Stimulated activated CD8-positive, alpha-beta memory T cell treated with anti-CD3 and anti-CD28 coated beads, Interleukin-4, amount 100 ng/mL, for 48 hours (primary cell): ENCODE measurements at places on chromosomes 11 and 22.

- no peak for DNase-seq
These were observed 1397.3 kb upstream of the TENM4 start for GRCh38 chr11:80838153-80838552.

DNA sequence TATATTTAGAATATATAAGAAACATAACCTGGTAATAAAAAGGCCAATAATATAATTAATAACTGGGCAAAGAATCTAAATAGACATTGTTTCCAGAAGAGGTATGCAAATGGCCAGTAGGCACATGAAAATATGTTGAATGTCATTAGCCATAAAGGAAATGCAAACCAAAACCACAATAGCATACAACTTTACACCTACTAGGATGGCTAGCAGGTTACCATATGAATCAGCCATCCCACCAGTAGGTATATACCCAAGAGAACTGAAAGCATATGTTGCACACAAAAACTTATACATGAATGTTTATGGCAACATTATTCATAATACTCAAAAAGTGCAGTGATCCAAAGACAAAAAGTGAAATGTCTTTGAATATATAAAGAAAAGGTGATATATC, 2.7 kb upstream of the OR2D2 start:
- no peak for DNase-seq

GRCh38 chr11:70454197-70454767, 56.0 kb downstream of the CTTN start:
- no peak for DNase-seq

- DNase-seq = no peak
These were observed 1062.1 kb downstream of the BRD1 start for GRCh38 chr22:48765595-48765994.

- DNase-seq = no peak
These were observed 230.6 kb upstream of the TENM4 start for GRCh38 chr11:79671401-79671800.

GRCh38 chr11:26027887-26028286, 304.0 kb upstream of the ANO3 start:
- DNase-seq = no peak

DNA sequence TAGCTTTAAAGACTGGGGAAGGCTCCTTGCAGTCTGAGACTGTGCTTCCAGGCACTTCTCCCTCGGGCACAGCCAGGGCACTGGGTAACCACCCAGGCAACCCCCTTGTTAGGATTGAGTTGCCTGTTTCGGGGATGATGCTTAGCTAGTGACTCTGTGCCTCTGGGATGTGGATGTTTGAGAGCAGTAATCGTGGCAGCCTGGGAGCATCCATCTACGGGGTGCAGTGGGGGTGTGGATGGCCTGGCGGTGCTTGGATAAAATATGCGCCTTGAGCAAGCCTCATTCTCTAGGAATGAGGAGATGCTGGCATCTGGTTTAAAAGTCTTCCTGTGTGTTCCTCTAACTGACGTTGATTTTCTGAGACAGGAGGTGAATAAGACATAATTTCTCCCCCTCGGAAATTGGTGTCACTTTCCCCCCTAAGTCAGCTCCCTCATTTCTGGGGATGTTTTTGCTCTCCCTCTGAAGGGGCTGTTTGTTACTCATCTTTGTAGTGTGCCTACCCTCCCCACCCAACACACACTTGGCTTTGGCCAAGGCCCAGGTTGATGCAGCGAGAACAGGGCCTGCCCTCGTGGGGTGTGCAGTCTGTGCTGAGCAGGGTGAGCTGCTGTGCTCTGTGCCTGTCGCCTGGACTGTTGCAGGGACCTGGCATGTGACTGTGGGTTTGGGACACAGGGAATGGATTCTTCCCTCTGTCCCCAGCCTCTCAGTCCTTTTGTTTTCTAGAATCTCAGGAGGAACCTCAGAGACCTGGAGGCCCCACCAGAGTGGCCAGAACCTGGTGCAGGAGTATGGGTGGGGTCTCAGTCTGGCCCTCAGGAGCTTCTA, 2.0 kb downstream of the GNAZ start:
- no peak for DNase-seq

DNA sequence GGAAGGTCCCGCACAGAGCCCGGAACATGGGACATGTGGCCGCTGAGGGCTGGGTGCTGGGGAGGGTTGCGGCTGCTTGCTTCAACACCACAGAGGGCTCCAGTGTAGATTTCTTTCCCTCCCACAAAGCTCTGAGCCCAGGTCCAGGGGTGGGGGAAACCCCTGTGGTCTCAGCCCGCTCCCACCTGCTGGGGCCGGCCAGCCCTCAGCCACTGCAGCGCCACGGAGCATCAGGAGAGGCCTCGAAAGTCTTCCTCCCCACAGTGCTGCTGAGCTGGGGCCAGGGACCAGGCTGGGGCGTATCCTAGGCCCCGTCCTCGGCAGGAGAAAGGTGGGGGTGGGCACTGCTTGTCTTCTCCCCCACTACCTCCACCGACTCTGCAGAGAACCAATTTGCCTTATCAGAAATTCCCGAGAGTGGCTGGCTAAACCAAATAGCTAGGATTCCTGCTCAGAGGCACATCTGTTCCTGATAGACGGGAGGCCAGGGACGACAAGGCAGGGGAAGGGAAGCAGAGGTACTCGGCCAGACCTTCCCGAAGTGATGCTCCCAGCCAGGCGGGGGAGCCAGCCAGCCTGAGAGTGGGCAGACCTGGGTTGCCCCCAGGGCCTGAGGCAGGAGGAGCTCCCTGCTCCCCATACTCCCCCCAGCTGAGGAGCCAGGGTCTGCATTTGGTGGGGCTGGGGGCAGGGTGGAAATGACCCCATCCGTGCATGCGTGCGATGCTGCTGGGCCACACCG, 18.7 kb downstream of the IGF2 start:
- DNase-seq = no peak

DNA sequence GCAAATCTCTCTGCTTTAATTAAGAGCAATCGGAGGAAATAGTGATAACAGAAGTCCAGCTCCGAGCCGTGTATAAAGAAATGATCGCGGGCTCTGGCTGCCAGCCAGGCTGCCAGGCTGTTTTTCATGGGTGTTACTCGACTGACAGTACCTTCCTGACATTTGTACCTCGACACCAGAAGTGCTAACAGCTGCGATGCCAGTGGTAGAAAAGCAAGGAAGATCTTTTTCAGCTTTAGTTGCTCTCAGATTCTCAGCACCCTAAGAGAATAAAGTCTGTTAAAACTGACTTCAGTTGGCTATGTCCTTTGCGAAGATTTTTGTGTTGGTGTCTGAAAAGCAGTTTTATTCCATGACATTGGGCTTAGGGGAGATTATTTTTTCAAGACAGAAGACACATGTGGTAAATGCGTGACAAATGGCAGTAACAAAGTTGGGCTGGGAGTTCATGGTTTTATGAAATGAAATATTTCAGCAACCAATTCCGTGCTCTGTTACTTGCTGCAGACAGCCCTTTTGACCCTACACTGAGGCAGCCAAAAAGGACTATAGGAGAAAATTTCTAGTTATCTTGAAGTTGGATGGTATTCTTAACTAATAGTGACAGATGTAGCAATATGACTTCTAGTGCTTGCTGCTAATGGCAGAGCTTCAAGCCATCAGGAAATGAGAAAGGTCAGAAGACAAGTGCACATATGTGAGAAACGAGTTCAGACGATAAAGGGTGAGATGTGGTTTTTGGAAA, 296.2 kb downstream of the CNTN5 start:
- no peak for DNase-seq

- no peak for DNase-seq
These were observed 23.6 kb downstream of the ZC3H7B start for GRCh38 chr22:41324821-41325528.

- DNase-seq = peak; percentile 89
These were observed 13.4 kb downstream of the SYT7 start for GRCh38 chr11:61567286-61568061.

DNA sequence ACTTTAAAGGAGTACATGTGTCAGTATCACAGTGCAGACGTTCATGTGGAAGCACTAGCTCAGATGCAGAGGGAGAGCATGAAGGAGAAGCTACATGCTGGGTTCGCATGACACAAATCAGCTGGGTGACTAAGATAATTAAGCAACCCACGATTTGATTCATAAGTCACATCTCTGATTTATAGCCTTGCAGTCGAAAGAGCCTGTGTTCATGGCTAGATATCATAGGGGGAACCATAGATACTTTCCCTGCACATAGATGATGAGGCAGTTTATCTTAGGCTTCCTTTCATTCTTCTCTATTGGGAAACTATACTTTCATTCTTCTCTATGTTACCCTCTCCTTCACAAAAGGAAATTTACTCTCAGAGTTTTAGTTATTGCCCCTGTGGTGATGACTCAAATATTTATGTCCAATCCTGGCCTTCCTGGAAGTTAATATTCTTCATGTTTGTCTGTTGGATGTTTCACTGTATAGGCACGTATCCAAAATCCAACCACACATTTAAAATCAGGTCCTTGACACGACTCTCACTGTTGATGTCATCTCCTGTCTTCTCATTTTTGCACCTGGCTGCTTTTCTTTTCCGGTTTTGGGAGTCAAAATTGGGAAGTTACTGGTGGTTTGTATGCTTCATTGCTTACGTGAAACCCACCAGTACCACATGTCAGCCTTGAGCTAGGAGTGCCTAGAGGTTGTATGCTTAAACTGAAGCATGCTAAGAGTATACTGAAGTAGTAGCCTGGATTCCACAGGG, 56.3 kb upstream of the SLC5A12 start:
- no peak for DNase-seq

DNA sequence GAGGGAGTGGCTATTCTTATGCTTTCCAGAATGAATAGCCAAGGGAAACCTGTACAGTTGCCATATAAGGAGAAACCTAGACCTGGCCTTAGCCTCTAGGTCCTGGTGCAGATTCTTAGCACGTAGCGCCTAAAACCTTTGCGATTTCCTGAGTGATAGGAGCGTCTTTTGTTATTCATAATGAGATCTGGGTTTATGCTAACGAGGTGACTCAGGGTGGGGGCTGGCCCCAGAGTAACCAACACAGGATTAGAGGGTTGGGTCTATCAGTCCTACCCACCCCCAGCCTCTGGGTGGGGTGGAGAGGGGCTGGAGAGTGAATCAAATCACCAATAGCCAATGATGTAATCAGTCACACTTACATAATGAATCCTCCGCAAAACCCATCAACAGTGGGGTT, 73.4 kb upstream of the PARVG start:
- DNase-seq = peak; percentile 36

DNA sequence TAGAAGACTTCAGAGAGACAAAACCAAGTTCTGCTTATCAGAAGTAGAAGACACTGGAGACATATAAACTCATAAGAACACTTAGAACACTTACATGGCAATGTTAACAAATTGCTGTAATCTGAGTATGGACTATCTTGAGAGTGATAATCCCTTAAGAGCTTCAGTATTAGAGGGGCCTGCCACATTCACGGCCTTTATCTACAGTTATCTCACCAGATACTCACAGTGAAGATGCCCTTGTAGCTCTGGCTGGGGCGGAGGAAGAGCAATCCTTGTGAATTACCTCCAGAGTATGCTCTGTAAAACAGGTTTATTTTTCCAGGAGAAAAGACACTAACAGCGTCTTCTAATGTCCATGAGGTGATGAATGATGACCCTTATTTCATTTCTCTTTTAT, 762.8 kb downstream of the FAM181B start:
- no peak for DNase-seq

GRCh38 chr22:46107089-46107664, 43.1 kb upstream of the PPARA start:
- DNase-seq = no peak

DNA sequence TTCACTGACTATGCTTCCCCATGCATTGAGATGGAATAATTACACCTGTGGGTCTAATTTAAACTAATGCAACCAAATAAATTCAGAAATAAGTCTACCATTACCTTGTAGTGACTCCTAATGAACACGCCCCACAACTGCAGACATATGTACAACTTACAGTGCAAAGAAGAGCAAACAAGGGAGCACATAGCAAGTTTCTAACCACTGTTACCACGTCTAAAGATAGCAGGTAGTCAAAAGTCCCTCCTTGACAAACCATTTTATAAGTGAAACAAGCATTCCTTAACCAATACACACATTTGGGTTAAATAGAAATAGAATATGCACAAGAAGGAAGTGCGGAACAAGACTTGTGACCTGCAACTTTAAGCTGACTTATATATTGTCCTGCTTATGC, 20.6 kb downstream of the PHF21A start:
- no peak for DNase-seq

- DNase-seq = no peak
These were observed 320.3 kb upstream of the SORL1-AS1 start for GRCh38 chr11:121773076-121773475.

GRCh38 chr11:128831174-128832120, 35.6 kb downstream of the KCNJ1 start:
- DNase-seq = peak; percentile 94

DNA sequence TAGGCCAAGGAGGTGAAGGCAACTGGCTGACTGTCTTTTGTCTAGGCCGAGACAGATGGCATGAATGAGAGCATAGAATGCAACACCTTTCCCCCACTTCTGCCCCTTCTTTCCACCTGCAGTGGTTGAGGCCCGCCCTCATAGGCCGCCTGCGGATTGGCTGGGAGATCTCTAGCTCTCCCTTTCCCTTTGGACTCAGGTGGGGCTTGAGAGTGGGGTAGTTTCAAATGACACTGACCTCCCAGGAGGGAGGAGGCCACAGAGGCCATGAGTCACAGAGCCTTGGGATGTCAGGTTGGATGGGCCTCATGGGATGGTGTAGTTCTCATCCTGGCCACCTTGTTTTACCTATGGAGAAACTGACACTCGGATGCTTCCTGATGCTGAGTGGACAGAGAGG, 9.1 kb downstream of the MICAL2 start:
- no peak for DNase-seq

GRCh38 chr11:68311160-68312116, 953 bp upstream of the LRP5 start:
- DNase-seq = no peak

GRCh38 chr11:94845622-94846021, 77.5 kb downstream of the AMOTL1 start:
- no peak for DNase-seq

DNA sequence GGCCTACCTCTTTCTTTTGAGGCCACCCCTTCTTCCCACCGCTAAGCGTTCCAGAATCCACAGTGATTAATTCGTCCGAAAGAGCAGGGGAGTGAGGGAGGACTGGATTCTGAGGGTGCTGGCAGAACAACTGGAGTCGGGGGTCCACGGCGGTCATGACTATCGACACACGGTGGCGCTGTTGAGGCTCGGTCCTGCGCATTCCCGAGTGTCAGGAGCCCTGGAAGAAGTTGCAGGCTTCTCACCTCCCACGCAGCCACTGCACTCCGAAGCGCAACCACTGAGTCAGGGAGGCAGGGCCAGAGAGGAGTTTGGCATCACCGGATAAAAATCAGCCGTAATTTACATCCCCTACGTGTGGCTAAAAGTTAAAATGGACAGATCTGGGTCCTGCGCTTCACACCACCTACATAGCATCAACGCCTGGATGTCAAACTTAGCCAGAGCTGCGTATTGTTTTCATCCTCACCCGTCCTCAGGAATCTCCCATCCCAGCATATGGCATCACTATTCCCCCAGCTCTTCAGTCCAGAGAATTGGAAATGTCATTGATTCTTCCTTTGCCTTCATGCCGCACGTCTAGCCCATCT, 10.7 kb upstream of the CTSF start:
- peak; percentile 94 for DNase-seq

DNA sequence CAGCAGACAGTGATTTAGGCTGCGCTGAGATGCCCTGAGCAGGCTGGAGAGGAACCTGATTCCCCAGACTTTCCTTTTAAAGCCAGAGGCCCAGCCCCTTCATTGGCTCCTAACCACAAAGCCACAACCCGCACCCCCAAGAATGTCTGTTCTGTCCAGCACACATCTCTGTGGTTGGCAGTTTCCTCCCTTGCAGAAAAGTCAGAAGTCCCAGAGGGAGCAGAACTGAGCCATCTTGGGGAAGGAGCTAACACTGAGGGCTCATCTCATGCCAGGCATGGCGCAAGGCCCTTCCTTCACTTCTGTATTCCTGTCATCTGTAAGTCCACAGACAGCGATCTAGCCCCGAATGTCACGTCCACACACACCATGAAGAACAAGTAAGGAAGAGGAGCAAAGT, 97.1 kb upstream of the SYT13 start:
- peak; percentile 29 for DNase-seq
